ENCODE measurements at places on chromosomes 6 and 20.

- DNase-seq = peak; percentile 8
These were observed 7.1 kb upstream of the SLC22A7 start for GRCh38 chr6:43290905-43291355.

GRCh38 chr20:51650685-51651134 lies 108.2 kb upstream of the NFATC2 start:
- DNase-seq = peak; percentile 28

GRCh38 chr20:23647346-23647745 lies 9.6 kb upstream of the CST3 start:
- no peak for DNase-seq

DNA sequence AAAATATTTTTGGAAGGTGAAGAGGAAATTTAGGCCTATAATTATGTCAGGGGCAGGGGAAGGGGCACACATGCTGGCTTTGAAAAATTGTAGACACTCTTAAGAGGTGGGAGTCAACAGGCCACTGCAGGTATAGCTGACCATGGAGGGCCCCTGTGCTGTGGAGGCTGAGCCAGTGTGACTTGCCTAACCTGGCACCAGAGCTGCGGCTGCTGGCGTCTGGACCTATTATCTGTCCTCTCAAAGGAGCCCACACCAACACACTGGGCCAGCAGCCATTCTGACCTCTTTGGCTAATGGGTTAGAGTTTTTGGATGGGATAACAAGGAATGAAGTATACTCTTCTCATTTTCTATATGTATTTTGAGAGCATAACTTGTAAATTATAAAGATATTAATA lies 4.5 kb downstream of the GID8 start:
- no peak for DNase-seq

GRCh38 chr6:24951811-24952299 lies 16.1 kb upstream of the RIPOR2 start:
- DNase-seq = no peak

- no peak for DNase-seq
These were observed 272.2 kb downstream of the KCNQ5 start for GRCh38 chr6:72894091-72894490.

- peak; percentile 25 for DNase-seq
These were observed 219.8 kb upstream of the ARID1B start for GRCh38 chr6:156557251-156557910.

GRCh38 chr20:52789716-52790115 lies 182.4 kb upstream of the TSHZ2 start:
- no peak for DNase-seq

- no peak for DNase-seq
These were observed 452.8 kb downstream of the KHDRBS2 start for GRCh38 chr6:61833176-61833755.

- peak; percentile 11 for DNase-seq
These were observed 1.2 kb downstream of the ZNF335 start for GRCh38 chr20:45970646-45971424.

DNA sequence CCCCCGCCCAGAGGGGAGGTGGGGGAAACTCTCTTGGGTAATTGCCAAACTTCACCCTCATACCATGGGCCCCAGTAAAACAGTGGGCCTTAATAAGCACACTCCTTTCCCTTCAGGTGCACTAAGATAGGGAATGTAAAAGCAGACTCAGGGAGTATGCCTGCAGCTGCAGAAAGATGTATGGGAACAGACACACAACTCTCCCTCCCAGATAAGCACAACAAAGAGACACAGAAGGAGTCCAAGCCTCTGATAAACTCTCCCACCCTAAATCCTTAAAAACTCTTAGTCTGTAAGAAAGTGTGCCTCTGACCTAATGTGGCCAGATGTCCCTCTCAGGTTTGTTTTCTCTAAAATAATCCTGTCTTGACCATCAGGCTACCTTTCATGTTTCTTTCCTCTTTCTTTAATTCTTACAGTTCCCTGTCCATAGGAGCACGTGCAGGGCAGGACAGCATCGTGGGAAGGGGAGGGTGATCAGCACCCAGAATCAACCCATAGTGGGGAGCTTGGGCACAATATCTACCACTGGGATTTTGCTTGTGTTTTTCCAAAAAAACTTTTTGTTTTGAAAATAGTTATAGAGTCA lies 11.3 kb upstream of the CTCFL start:
- DNase-seq = no peak

GRCh38 chr6:2426561-2427340 lies 181.3 kb upstream of the GMDS start:
- peak; percentile 51 for DNase-seq

GRCh38 chr20:50371878-50372769 lies 138.1 kb upstream of the PTPN1 start:
- no peak for DNase-seq

- DNase-seq = no peak
These were observed 39.0 kb downstream of the SYTL3 start for GRCh38 chr6:158688860-158689259.

Measured in HFFc6 (cell line).